GM10248 (cell line): ENCODE measurements at places on chromosomes 7 and 10.

DNA sequence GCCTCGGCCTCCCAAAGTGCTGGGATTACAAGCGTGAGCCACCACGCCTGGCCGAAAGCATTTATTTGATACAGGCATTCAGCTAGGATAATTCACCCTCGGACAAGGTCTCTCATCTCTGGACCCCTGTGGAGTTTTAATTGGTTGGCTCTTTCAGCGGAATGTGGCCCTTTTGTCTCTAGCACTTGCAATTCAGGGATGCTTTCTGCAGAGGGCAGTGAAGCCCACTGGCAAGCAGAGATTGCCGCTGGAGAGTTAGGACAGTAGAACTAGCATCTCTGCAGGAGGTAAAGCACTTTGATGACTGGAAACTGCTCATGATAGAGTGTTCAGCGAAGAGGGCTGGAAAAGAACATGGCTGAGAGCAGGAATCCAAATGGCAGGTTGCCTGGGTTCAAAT is 62.0 kb downstream of the SUFU start:
- no peak for DNase-seq

DNA sequence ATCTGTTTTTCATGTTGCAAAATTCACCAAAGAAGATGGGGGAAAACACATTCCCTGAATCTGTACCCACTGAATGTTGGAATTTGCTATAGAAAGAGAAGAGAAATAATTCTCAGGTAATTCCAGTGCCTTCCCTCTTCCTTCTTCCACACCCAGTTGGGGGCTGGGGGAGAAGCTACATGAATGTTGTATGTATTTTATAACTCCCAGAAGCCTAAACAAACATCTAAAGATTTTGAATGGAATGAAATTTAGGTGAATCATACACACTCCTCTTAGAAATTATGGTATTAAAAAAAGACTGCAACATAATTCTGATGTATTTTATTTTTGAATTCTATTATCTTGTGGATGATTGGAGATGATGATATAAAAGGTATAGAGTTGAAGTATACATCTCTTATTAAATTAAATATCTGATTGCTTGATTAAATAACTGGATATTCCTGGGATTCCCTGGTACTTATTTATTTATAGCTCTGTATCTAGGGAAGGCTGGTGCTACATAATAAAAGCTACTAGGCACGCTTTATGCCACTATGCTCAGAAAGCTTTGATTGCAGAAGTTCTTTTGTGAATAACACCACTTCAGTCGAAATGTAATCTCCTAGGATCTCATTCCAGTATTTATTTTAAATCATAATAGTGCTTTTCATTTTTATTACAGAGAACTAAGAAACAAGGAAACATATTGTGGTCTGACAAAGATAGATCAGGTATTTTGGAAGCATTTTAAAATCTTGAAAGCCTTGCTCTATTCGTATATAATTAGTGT is 98.5 kb downstream of the MCU start:
- no peak for DNase-seq

GRCh38 chr7:155383756-155384491 is 74.0 kb upstream of the EN2 start:
- no peak for DNase-seq

DNA sequence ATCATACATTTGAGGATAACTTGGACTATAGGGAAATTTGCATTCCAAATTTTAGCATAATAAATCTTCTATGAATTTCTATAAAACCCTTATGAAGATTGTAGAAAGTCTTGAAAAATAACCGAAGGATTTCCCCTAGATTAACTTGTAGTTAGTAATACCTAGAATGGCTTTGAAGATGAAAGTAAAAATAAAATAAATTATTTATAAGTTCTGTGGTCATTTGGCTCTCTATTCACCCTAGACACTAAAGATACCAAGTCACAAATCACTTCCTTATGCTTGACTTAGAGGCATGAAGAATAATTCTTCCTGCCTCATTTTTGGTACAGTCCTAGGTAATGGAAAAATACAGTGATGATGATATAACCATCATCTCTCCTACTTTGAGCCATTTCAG is 79.3 kb downstream of the CSTF2T start:
- DNase-seq, result no peak

DNA sequence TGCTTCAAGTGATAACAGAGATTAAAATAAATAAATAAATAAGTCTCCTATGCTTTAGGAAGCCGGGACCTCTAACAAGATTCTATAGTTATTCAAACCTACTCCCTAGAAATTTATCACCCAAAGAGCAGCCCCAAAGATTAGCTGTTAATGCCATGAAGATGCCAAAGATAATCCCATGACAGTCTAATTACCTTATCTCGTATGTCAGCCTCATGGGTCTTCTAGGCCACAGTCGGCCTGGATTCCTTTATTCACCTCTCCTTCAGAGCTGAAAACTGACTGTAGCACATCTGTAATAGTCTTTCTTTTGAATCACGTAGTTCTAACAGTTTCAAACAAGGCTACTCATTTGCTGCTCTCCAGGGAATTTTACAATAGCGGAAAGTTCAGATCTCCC is 24.2 kb downstream of the COL1A2 start:
- no peak for DNase-seq

DNA sequence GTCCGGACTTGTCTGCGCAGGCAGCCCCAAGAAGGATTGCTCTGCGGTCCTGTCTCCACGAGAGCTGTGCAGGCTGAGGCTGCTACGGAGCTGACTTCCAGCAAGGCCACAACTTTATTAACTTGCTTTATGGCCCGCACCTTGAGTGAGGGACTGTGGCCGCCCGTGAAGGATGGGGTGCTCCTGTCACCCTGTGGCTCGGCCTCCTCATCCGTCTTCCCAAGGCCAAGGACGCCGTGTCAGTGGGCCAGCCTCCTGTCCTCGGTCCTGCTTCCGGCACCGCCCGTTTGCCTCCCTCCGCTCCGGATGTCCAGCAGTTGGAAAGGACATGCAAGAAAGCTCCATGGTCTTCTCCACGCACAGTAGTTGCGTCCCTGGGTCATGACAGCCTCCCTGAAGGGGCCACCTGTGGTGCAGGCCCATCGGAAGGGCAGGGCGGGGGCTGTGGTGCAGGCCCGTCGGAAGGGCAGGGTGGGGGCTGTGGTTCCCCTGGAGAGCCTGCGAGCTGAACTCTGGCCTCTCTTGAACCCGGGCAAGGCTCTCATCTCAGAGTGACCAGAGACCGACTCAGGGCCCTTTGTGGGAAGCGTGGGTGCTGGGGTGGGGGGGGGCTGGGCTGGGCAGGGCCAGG is 87.1 kb downstream of the NKX6-2 start:
- no peak for DNase-seq

DNA sequence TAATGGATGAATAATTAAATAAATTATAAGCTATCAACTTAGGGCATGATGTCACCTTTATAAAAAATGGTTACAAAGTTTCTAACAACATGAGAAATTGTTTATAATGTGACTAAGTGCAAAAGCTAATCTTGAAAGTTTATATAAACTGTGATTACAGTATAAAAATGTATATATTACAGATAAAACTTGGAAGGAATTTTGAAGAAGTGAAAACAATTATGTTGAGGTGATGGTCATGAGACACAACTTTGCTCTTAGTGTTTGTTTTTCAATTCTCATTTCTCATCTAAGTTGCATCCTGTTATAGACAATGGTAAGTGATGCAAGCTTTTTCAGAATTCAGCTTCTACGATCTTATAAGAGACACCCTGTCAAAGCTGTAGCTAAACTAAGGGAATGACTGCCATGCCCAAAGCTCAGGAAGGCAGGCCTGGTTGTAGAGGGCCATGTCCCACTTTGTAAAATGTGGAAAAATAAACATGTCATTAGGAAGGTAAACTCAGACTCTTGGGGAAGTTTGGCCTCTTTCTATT is 23.9 kb downstream of the MACC1 start:
- DNase-seq, result peak; percentile 36

DNA sequence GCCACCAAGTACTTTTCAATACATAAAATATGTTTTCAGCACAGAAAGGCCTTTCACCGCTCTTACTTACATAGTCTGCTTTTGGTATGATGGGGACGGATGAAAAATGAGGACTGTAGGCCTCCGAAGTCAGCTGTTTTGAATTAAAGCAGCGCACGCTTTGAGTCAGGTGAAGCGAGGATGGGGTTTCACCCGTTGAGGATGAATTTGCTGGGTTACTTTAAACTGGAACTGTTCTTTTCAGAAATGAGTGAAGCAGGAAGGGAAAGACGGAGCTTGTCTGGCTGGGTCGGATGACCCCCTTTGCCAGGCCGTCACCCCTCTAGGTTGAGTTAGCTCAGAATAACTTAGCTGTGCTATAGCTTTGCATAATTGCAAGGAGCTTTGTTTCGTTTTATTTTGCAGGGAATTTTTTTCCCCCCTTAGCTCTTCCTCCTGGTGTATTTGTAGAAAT is 40.0 kb downstream of the CUX1 start:
- DNase-seq, result peak; percentile 57

- DNase-seq, result no peak
Observed at GRCh38 chr7:124893140-124893827, 36.3 kb downstream of the POT1 start.

DNA sequence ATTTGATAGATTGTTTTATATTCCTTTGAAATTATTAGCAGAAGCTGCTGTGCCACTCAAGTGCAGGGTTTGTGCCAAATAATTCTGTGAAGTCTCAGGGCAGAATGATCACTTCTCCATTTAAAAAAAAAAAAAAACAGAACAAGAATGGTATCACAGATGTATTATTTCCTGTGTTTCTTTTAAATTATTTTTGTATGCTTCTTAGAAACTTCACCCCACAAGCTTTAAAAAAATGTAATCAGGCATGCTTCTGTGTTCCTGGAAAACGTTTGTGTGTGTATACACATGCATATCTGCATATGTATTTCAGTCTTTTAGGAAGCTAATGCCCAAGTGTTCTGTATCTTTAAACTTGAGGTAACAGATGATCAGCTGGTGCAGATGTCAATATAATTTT is 6.3 kb upstream of the CD36 start:
- no peak for DNase-seq

GRCh38 chr7:101628522-101628921 is 574 bp downstream of the MYL10 start:
- no peak for DNase-seq

GRCh38 chr10:98269435-98269912 is 1.5 kb upstream of the LOXL4 start:
- DNase-seq, result no peak

GRCh38 chr7:116561697-116562483 is 37.1 kb downstream of the CAV1 start:
- DNase-seq, result no peak

- no peak for DNase-seq
Observed at GRCh38 chr7:76364198-76364584, 5.4 kb upstream of the YWHAG start.

DNA sequence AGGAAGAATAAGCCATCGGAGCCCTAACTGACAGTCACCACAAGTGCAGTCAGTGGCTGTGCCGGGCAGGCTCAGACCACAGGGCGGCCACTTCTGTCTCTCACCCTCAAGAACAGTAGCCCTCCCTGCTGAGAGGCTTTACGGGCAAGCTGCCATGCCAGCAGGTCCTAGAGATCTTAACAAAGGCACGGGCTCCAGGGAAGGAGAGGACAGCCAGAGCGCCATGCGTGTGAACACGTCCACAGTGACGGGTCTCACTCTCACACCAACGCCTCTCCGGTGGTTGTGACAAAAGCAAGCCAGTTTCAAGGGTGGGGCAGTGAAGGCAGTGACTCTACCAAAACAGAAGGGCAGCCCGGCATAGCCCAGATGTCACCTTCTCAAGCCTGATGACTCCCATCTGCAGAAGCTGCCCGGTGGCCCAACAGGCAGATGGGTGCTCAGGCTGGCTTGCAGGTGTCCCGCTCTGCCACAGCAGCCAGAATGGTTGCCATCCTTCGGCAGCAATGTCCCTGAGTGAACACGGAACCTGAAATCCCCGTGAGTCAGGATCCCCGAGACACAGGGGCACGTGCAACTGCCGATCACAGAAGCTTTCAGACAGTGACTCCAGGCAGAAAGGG is 102.0 kb downstream of the FAM53B start:
- DNase-seq, result no peak

- no peak for DNase-seq
Observed at GRCh38 chr7:130943336-130943901, 209.4 kb upstream of the KLF14 start.

GRCh38 chr7:98674461-98674860 is 57.4 kb downstream of the NPTX2 start:
- no peak for DNase-seq

DNA sequence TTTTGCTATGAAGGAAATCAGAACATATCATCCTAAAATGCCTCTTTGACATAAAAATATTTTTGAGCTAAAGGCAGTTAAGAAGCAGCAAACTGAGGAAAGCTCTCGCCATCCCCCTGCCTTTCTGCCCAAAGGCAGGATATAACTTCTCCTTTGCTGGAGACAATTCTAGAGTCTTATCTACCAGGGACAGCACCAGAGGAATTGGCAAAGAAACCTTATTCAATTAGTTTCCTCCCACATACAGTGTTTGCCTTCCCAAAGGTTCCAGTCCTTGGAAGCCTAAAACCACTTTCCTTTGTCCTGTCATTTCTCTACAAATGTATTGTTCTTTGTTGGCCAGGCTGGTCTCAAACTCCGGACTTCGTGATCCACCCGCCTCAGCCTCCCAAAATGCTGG is 33.7 kb downstream of the MASTL start:
- DNase-seq, result no peak

DNA sequence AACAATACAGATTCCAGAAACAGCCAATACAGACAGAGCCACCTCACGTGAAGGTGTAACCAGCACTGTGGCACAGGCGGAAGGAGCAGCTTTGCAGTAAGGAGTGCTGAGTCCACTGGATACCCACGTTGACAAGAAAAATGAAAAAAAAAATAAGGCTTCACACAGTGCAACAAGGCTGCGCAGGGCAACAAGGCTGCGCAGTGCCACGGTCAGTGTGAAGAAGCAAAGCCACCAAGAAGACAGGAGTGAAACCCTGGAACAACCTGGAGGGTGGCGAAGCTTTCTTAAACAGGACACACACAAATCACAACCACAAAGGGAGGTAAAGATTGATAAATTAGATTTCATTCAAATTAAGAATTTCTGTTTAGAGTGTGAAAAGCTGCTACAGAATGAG is 204.0 kb downstream of the MAD1L1 start:
- no peak for DNase-seq

DNA sequence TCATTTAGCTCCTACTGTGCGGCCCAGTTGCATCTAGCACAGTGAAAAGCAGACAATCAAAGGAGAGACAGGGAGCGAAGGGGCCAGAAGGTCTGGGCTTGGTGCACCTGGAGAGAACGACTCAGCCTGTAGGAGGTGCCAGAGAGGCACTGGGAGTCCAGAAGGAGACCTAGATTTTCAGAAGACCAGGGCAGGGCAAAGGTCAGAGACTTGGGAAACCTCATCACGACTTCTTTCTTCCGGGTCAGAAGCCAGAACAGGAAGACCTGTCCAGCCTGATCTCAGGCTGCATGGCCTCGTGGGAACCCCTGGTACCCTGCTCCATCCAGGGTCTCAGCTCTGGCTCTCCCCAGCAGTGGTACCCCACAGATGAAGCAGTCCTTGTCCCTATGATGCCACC is 5.2 kb downstream of the AGAP3 start:
- peak; percentile 51 for DNase-seq

GRCh38 chr7:27595009-27595408 is 67.7 kb downstream of the HIBADH start:
- no peak for DNase-seq

DNA sequence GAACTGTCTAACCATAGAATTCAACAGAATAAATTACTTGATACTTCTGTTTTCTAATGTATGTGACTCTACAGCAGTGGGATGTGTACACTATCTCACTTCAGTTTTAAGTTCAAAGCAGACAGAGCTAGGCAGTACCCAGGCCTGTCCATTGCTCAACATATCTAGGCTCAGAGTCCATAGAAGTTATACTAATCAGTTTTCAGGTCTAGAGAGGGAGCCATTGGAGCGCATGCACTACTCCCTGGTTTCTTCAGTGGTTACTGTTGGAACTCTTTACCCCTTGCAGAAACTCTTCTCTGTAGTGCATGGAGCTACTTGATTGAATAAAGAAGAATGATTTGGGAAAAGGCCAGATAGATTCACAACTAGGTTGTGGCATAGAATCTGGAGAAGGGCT is 4.4 kb downstream of the CD36 start:
- DNase-seq, result no peak
